Skin of body (tissue), 3 donors: ENCODE measurements at places on chromosomes 13 and 19. TPM values are rescaled to one million over a fixed set of nuclear protein-coding genes. Genes with fewer than 3 reads are reported as not detected.

ZNF575 gene
- 0.79 TPM for total RNA-seq

ZNF225 gene
- 5.9 TPM for total RNA-seq

GMIP gene
- 7.2 TPM for total RNA-seq

KEAP1 gene
- 32.8 TPM for total RNA-seq

ZNF799 gene
- 6.6 TPM for total RNA-seq

RFPL4AL1 gene
- not detected for total RNA-seq

KLK15 gene
- not detected for total RNA-seq

OR7A5 gene
- not detected for total RNA-seq

SLITRK1 gene
- total RNA-seq = 0.30 TPM

TBXA2R gene
- 1.2 TPM for total RNA-seq

USHBP1 gene
- 2.0 TPM for total RNA-seq

LRRC63 gene
- total RNA-seq = 0.10 TPM

SELENOV gene
- total RNA-seq = not detected

CYP2A6 gene
- not detected for total RNA-seq

ZNF667 gene
- 10.6 TPM for total RNA-seq

IGFL1 gene
- total RNA-seq = 0.69 TPM
